ENCODE measurements at places on chromosomes 3 and 15.

- no peak for DNase-seq
Observed at GRCh38 chr15:74136814-74137536, 6.6 kb downstream of the ISLR2 start.

- DNase-seq, result peak; percentile 85
Observed at GRCh38 chr15:76973362-76973743, 21.6 kb upstream of the PSTPIP1 start.

- peak; percentile 78 for DNase-seq
Observed at GRCh38 chr3:53161820-53162671, 1.0 kb downstream of the PRKCD start.

DNA sequence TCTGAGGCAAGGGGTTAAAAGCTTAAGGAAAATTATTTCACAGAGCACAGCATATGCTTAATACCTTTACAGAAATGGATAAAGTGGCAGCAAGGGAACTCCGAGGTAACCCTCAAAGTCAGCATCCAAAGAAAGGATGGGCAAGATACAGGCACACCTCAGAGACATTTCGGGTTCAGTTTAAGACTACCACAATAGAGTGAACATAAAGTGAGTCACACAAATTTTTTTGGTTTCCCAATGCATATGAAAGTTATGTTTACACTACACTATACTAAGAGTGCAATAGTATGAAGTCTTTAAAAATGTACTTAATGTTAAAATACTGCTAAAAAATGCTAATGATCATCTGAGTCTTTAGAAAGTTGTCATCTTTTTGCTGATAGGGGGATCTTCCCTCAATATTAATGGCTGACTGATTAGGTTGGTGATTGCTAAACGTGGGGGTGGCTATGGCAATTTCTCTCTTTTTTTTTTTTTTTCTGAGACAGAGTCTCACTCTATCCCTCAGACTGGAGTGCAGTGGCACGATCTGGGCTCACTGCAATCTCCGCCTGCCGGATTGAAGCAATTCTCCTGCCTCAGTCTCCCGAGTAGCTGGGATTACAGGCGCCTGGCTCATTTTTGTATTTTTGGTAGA is 10.0 kb downstream of the UBR1 start:
- DNase-seq, result no peak

GRCh38 chr15:44661576-44661975 is 1.9 kb downstream of the SPG11 start:
- no peak for DNase-seq

- no peak for DNase-seq
Observed at GRCh38 chr15:76149291-76149915, 89.6 kb downstream of the TMEM266 start.

DNA sequence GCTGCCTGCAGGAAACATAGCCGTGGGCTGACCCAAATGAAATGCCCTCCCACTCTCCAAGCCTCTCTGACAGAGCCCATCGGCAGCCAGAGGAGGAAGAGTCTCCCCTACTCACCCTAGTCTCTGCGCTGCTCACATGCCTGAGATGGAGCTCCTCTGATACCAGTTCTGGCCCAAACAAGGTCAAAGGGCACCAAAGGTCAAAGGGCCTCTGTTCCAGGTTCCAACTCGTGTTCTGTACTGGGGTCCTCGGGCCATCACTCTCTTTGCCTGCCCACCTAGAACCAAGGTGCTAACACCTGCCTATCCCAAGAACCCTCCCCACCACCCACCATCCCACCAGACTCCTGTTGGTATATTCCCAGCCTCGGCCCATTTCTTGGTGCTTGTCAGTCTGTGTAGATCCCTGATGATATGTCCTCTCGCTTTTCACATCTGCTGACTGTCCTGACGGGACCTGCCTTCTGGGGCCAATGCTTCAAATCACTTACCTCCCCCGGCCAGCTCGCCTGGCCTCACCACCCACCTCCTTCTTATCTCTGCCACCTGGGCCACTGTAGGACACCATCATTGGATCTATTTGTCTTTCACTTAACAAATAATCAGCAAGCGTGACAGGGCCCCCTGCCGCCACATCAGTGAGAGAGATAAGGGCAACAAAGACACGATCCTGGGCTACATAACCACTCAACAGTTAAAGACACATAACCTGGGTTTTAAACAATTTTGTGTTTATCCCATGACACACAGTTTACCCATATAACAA is 90.4 kb downstream of the SRGAP3 start:
- DNase-seq, result no peak

GRCh38 chr15:35932531-35932930 is 386.6 kb upstream of the DPH6 start:
- no peak for DNase-seq

DNA sequence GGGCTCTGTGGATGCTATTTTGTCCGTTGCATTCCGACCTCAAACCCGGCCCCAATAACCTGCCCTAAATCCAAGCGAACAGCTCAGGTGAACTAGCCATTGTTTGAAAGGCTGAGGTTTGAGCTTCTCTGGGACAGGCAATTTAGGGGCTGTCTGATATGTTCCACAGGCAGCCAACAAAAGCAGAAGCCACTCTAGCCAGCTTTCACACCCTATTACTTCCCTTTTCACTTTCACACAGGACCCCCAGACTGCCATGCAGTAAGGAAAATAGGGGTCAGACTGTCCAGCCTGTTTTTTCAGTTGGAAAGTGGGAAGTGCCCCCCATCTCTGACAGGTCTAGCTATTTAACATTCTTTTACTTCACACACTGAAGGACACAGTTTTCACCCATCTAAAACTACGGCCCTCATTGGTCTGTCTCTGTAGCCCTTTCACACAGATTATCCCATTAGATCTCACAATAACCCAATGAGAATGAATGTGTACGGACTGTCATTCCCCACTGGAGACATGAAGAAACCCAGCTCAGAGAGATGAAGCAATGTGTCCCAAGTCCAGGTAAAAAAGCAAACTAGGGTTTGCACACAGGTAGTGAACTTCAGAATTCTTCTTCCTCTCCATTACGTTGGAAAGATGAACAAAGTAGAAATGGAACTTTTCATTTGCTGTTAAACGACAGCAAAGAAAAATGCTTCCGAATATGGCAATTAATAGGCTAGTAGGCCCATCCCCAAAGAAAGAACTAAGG is 1.9 kb downstream of the CCDC12 start:
- peak; percentile 51 for DNase-seq

- no peak for DNase-seq
Observed at GRCh38 chr3:29079358-29079757, 201.5 kb upstream of the RBMS3 start.

GRCh38 chr15:62231856-62232255 is 66.8 kb upstream of the C2CD4B start:
- no peak for DNase-seq

DNA sequence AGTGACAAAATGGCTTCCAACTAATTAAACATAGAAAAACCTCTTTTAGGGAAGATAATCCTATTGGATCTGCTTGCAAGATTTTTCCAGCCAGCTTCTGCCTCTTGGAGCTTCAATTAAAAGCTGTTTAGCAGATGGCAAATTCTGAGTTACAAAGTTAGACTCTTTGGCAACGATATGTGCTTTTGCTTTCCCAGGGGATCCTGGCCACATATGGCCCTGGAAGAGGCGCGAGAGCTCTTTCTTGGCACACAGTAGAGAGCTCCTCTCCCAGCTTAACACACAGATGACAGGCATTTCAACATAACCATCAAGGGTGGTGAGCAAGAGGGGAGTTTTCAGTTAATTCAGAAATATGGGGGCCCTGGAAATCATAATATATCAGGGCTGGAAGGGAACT is 41.6 kb upstream of the GALNT15 start:
- no peak for DNase-seq

DNA sequence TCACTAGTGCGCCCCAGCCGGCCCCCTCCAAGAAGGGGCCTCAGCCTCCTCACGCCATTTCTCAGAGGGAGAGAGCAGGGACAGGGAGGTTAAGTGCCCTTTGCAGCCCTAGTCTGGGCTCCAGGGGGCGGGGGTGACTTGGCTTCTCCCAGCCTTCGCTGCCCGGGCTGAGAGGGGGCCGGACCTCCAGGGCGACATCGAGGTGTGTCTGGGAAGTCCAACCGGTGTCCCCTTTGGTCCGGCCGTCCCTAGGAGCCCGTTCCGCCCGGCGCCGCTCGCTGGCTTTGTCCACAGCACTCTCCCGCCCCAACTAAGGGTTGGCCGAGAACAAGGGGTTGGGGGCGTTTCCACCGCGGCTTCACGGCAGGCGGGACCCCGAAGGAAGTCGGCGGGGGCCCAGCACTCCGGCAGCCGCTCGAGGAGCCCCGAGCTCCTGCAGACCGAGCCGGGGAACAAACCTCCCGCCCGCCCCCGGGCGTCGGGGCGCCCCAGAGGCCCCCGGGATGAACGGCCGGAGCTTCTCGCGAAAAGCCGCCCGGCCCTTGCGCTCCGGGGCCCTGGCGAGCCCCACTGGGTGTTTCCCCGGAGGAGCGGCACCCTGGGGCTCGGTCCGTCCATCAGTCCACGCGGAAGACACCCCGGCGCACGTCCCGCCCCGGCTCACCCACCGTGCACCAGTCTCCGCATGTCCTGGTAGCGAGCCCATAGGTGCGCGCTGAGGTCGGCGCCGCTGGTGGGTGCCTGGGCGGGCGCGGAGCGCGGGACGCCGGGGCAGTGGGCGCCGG is 627 bp downstream of the NT5DC2 start:
- peak; percentile 51 for DNase-seq

DNA sequence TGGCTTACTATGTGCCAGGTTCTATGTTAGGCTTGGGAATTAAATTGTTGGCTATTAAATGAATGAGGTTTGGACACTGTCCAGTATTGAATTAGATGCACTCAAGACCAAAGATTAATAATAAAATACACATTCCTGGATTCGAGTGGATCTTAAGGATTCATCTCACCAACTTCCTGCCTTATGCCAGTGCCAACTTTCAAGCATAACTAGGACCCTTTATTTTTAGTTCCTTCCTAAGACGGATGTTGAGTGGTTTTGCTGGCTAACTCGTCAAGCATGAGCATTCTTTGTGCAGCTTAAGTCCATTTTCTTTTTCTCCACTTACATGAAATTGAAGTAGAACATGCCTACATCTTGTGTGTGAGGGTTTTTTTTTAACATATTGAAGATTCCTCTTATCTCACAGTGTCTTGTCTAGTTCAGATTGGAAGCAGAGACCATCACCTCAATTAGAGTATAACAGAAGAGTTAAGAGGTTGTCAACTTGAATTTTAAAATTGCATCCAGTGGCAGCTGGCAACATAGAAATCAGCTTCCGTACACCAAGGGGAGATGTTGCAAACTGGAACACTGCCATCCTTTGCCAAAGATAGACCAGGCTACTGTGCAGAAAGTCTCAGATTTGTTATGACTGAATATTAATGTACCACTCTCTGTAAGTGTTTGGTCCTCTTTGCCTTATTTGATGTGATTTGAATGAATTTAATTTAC is 106.3 kb upstream of the BFSP2 start:
- no peak for DNase-seq

- DNase-seq, result no peak
Observed at GRCh38 chr3:117630469-117630868, 920.9 kb downstream of the TUSC7 start.

DNA sequence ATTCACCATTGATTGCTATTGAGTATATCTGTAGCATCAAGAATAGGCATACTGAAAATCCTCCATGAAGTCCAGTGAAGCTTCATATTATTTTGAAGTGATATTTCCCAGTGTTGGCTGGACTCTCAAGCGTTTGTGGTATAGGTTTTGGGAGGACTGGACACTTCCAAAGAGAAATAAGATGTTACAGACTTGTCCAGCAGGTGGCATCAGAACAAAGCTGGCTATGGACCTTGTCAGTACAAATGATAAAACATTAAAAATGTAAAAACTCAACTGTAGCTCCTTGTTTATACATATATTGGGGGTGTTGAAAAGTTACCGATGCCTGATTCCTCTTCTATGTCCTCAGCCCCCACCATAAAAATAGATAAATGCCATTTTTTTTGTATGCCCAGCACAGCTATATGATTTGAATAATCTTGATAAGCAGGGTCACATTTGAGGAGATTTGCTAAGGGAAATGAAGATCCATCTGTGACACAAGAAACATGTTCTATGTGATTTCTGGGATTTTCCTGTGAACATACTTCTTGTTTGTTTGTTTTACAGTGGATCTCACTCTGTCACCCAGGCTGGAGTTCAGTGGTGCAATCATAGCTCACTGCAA is 54.5 kb upstream of the GOLGA6B start:
- DNase-seq, result peak; percentile 59
